Caki2 (cell line): ENCODE measurements at places on chromosomes 11 and 22. TPM values are rescaled to one million over a fixed set of nuclear protein-coding genes. Genes with fewer than 3 reads are reported as not detected.

DNA sequence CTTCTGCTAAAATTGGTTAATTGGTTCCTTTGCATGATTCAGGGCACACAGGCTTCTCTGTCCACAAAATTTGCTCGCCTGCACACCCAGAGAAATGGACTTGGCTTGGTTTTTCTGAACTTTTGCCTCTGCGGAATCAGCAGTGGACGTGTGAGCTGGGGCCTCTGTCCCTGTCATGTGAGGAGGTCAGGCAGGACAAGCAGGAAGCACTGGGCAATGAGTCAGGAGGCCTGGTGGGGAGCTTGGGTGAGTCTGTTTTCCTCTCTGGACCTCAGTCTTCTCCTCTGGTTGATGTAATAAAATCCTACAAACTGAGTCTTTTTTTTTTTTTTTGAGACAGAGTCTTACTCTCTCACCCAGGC, 10.4 kb upstream of the CELSR1 start:
- peak; percentile 84 for DNase-seq

DNA sequence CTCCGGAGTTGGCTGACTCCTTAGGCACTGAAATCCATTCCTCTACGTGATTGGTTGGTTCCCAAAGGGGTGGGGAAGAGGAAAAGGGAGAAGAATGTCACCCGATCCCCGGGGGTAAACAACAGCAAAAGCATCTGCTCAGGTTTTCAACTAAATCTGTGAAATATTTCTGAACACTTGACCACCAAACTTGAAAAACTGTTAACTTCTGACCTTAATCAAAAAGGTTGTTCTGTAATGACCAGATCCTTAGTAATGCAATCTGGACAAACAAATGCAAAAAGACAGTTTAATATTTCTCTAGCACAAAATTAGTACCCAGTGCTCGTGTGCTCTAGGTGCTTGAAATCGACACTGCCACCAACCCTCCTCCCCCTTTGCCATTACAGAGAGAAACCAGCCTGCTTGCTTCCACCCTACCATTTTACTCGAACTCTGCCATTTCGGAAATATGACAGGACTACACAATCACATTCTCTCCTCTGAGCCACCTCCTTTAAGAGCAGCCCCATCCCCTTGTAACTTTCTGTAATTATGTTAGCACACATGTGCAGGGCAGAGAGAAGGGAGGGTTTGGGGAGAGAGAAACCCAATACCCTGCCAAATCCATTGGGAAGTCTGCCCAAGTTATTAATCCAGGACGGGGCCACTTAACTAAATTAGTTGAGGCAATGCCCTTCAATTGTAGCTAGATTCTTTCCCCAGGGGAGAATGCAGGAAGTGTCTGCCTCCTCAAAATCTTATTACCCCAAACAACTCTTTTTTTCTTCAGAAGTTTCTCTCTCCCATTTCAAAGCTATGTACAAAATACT, 113.8 kb downstream of the RBFOX2 start:
- DNase-seq = peak; percentile 85

DNA sequence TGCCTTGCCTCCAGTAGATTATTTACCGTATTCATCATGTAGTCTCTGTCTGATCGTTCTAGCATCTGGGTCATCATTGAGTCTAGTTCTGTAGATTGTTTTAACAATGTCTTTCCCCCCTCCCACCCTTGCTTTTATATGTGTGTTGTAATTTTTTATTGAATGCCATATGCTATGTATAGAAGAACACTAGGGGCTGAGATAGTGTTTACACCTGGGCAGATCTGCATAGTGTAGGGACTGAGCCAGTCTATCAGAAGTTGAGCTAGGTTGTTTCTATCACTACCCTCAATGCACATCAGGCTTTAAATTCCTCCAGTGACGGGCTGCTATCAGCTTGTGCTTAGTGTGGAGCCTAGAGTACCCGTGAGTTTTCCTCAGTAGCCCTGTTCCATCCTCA, 61.6 kb downstream of the KREMEN1 start:
- no peak for DNase-seq

KRTAP5-11 gene
- total RNA-seq = not detected in 2 replicates

DNA sequence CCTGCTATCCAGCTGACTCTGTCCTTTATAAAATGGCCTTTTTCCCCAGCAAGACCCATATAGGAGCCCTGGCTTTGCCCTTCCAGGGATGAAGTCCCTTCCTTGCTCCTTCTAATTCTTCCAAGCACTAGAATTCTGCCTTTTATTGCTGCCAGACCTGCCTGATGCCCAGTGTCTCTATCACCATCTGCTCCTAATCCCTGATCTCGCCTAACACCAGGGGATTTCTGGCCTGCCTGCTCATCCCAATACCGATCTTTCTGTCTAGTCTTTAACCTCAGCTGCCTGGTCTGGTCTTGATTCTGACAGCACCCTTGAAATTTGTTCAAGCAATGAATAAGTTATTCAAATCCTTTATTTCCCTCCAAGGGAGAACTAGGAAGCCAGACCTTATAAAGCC, 150.2 kb downstream of the SPON1 start:
- DNase-seq = no peak

- no peak for DNase-seq
These were observed 31.5 kb downstream of the EHF start for GRCh38 chr11:34652191-34652973.

DNA sequence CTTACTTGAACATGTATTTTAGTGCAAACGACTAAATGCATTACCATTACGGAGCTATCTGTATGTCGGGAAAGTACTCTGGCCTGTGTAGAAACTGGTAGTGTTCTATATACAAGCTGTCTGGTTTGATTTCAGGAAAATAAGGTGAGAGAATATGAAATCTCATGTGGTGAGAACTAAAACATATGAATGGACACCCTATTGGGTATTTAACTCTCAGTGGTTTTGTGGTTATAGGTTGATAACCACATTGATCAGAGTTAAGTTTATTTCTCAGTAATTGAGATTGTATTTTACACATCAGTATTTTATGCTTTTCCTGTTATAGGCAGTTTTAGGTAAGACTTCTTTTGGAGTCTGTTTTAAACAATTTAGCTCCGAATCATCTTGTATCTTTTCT, 10.4 kb downstream of the ANO5 start:
- no peak for DNase-seq

DNA sequence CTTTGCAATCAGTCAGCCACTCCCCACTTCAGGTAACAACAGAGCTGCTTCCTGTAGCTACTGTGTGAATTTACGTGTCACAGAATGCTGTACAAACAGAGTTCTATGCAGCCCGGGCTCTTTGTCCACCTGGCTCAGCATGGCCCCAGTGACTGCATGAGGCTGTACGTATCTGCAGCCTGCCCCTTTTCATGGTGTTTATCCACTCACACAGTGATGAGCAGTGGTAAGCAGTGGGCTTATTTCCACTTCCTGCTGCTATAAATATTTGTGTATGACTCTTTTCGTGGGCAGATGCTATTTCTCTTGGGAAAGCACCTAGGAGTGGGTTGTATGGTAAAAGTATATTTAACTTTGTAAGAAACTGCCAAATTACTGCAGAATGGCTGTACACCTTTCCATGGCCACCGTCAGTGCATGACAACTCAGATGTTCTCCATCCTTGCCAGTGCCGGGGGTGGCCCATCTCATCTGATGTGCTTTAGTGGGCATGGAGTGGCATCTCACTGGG, 43.3 kb downstream of the MYEOV start:
- DNase-seq = no peak

DEFB131B gene
- total RNA-seq = not detected in 2 replicates
